ENCODE measurements at places on chromosomes 4 and X.
A peak's percentile ranks its signal among the peaks of the same experiment; 100 is the strongest.

DNA sequence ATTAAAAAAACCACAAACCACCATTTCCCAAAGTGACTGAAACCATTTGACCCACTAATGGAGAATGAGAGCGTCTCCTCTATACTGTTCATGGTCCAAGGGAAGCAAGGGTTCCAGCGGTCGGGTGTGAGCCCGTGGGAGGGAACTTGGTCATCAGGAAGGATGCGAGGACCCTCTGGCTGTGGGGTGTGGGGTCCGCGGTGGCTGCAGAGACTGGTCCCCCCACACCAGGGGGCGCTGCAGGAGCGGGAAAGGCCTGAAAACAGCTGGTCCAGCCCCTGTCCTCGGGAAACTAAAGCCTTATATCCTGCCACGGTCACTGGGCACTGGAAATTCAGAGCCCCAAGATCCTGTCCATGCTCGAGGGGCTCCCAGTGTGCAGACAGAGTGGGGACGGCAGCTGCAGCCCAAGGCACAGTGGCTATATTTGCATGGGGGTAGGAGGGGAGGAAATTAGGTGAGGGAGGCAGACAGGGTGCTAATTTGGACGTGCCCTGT lies 4.3 kb downstream of the BLOC1S4 start:
- peak; percentile 76 for DNase-seq

DNA sequence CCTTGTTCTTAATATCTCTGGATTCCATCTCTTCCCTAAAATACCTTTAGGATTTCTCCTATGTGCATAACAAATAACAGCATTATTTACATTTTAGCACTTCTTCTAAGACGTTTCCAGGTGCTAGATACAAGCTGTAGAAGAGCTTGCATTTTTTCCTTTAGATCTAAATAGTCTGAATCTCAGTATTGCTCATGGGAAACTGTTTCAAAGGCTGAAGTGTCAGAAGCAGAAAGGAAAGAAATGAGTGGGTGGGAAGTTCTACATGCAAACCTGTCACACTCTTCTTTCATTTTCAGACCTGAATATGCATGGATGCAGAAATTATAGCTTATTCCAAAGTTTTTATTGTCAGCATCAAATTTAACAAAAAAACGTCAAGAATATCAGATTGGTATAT lies 41.8 kb downstream of the FGF13 start:
- DNase-seq, result no peak

DNA sequence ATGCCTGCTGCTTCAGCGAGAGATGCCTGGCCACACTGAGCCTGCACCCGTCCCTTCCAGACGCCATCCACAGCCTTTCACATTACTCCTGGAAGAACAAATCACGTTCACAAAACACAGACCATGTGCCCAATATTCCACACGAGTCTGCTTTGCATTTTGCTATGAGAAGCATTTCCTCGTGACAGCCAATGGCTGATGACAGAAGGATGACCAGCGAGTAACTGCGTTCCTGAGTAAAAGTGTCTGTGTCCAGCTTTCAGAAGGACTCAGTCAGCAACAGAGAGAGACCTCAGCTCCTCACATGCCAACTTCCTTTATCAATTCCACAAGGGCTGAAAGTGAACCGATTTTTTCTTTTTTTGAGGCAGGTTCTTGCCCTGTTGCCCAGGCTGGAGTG lies 19.5 kb downstream of the NAT8L start:
- DNase-seq, result peak; percentile 1

DNA sequence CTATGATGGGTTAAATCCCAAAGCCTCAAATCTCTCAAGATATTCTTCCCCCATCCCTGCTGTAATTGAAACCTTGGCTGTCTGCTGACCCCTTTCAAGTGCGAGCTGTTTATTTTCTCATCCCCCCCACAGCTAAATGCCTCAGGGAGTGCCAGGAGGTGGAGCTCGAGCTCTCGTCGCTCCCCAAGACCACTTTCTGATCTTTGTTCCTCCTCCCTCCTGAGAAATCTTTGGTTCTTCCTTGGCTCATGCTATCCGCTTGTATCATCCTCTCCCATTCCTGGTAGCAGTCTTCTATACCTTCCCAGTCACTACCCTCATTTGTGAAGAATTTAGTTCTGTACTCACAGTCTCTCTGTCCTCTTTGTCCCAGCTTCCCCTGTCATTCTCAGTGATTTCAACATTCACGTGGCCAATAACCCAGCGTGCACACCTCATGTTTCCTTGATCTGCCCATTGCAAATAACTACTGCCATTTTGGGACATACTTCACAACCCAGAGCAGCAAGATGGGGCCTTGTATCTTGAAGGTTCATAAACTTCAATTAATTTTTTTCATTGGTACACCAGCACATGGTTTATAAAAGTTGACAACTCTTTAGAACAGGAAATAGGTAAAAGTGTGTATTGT lies 9.2 kb upstream of the SLC25A43 start:
- no peak for DNase-seq

DNA sequence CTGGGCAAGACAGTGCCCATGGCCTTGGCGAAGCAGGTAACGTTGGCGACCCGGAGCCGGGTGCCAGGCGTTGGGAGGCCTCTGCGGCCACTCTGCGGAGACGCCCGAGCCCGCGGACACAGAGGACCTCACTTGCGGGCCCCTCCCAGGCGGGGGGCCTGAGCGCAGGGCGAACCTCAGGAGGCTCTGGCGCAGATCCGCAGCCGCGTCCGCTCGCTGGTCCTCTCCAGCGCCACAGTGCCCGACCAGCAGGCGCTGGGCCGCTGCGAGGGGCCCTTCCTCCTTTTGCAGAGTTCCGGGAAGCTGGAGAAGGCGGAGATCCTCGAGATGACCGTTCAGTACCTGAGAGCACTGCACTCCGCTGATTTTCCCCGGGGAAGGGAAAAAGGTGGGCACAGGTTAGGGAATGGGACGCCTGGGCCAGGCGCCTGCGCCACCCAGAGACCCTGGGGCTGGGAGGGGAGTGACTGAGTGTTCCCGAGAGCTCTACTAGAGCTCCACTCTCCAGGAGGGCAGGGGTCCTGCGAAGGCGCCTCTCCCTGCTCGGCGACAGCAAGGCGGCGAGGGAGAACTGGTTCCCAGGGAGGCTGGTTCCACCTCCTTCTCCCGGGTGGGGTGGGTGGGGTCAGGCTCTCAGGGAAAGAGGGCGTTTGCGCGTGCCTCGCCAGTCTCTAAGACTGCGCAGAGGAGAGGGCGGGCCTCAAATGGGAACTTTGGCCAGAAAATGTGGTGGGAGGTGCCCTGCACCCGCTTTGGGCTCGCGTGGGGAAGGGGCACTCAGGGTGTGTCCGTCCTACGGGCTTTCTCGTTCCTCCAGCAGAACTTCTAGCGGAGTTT lies 1.4 kb downstream of the HELT start:
- no peak for DNase-seq

DNA sequence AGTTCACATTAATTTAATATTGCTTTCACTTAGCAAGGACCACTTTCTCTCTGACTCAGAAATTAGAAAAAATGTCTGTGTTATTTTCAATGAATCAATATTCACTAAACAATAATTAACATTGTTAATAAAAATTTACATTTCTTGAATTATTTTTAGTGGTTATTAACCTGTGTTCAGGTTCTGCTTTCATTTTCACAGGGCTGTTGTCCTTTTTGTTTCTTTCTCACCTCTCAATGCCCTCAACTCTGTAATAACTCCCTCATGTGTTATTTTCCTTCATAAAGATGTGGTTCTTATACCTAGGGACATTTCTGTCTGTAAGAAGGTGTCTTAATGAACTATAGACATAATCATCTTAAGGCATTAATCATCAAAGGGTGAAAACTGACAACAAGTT lies 43.1 kb upstream of the PRR27 start:
- DNase-seq, result no peak

Data from activated T-helper 1 cell treated with anti-CD3 and anti-CD28 coated beads, Interleukin-2, amount 50 U/mL, for 16 hours (primary cell).